ENCODE measurements at places on chromosomes 16 and 17. TPM values are rescaled to one million over a fixed set of nuclear protein-coding genes. Genes with fewer than 3 reads are reported as not detected.

KRTAP4-9 gene
- not detected for polyA plus RNA-seq

SUPT4H1 gene
- 135 TPM for polyA plus RNA-seq

SKAP1 gene
- polyA plus RNA-seq = 2.6 TPM

ORC6 gene
- 33.0 TPM for polyA plus RNA-seq

KRTAP3-1 gene
- polyA plus RNA-seq = not detected

ASGR2 gene
- polyA plus RNA-seq = 0.72 TPM

ELAC2 gene
- 59.7 TPM for polyA plus RNA-seq

MILR1 gene
- 3.2 TPM for polyA plus RNA-seq

SLC12A3 gene
- 0.05 TPM for polyA plus RNA-seq

MLKL gene
- 6.0 TPM for polyA plus RNA-seq

PKD1 gene
- polyA plus RNA-seq = 66.7 TPM

GPR142 gene
- polyA plus RNA-seq = not detected

TRIM72 gene
- 0.16 TPM for polyA plus RNA-seq

CDH11 gene
- 303 TPM for polyA plus RNA-seq

ELMO3 gene
- 9.5 TPM for polyA plus RNA-seq

NXN gene
- 63.5 TPM for polyA plus RNA-seq

TEX19 gene
- not detected for polyA plus RNA-seq

TBC1D3K gene
- 0.21 TPM for polyA plus RNA-seq

CD19 gene
- polyA plus RNA-seq = 0.60 TPM

CCL2 gene
- polyA plus RNA-seq = 61.7 TPM

FAM20A gene
- polyA plus RNA-seq = 5.4 TPM

ZNF205 gene
- 15.5 TPM for polyA plus RNA-seq

PPM1E gene
- polyA plus RNA-seq = 0.33 TPM

KRT20 gene
- not detected for polyA plus RNA-seq

EFTUD2 gene
- 77.7 TPM for polyA plus RNA-seq

FNDC8 gene
- not detected for polyA plus RNA-seq

UMOD gene
- polyA plus RNA-seq = 1.8 TPM

FBXO39 gene
- polyA plus RNA-seq = 0.56 TPM

ZFPM1 gene
- 5.5 TPM for polyA plus RNA-seq

CPNE2 gene
- polyA plus RNA-seq = 70.1 TPM

TSPOAP1 gene
- polyA plus RNA-seq = 43.0 TPM

DRC3 gene
- polyA plus RNA-seq = 16.5 TPM

KCNG4 gene
- 0.10 TPM for polyA plus RNA-seq

ADAT1 gene
- polyA plus RNA-seq = 42.5 TPM

ERN2 gene
- polyA plus RNA-seq = 0.15 TPM

TBC1D3G gene
- not detected for polyA plus RNA-seq

NEK8 gene
- 5.5 TPM for polyA plus RNA-seq

ATP2C2 gene
- polyA plus RNA-seq = 27.0 TPM

EPOP gene
- 2.1 TPM for polyA plus RNA-seq

VAT1 gene
- polyA plus RNA-seq = 105 TPM

PRR11 gene
- polyA plus RNA-seq = 26.6 TPM

PSME3 gene
- polyA plus RNA-seq = 74.9 TPM

SOX15 gene
- 2.5 TPM for polyA plus RNA-seq

FOXL1 gene
- 5.2 TPM for polyA plus RNA-seq

DHRS11 gene
- polyA plus RNA-seq = 10.3 TPM

CES3 gene
- polyA plus RNA-seq = 4.1 TPM

COA3 gene
- 86.7 TPM for polyA plus RNA-seq

TP53TG3C gene
- polyA plus RNA-seq = not detected

TM4SF5 gene
- polyA plus RNA-seq = not detected

Data from right lung (tissue), 10 donors.